Dorsolateral prefrontal cortex (tissue), 122 donors: ENCODE measurements at places on chromosomes 5 and 9. TPM values are rescaled to one million over a fixed set of nuclear protein-coding genes. Genes with fewer than 3 reads are reported as not detected.

DNA sequence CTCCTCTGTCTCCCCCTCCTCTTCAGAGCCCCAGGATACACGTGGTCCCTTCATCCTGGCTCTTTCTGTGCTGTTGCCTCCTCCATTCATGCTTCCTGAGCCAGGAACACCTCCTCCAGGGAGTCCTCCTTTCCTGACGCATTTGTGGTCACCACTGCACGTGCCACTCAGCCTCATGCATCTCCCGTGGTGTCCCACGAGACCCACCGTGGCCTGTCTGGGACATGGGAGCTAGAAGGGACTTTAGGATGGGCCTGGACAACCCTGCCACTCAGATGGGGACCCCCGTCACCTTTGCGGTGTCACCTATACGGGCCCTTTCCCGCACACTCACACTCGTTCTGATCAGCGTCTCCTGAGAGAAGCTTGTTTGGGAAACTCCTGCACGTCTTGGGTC lies 6.7 kb downstream of the GLIPR2 start:
- no peak for DNase-seq

GRCh38 chr9:38371495-38371894 lies 21.0 kb upstream of the ALDH1B1 start:
- no peak for DNase-seq

DNA sequence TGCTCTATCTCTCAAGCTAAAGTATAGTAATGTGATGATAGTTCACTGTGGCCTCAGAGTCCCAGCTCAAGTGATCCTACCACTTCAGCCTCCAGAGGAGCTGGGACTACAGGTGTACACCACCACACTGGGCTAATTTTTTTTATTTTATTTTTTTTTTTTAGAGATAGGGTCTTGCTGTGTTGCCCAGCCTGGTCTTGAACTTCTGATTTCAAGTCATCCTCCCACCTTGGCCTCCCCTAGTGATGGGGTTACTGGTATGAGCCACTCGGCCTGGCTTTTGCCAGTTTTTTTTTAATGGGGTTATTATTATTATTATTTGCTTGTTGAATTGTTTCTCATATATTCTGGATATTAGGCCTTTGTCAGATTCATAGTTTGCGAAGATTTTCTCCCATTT lies 13.2 kb downstream of the FAF2 start:
- no peak for DNase-seq

- no peak for DNase-seq
Observed at GRCh38 chr9:18837402-18837801, 195.6 kb downstream of the SAXO1 start.

DNA sequence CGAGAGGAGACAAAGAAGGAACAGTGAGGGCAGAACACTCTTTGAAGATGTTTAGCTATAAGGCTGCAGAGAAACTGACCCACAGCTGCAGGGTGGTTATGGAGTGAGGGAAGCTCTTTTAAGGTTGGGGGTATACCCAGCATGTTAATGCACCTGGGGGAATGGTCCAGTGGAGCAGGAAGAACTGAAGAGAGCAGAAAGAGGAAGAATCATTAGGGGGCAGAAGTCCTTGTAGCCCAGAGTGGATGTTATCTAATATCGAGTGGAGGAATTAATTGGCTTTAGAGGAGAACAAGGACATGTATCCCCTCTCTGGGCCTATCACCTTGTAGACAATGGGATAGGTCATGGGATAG lies 7.7 kb downstream of the IL4 start:
- DNase-seq, result no peak

Gene FOXI1
- not detected for total RNA-seq

Gene SPATA31D4
- total RNA-seq, result not detected
